SW 1271 (cell line): ENCODE measurements at places on chromosomes 2 and 18.

GRCh38 chr2:205686056-205686782, 3.9 kb downstream of the NRP2 start:
- DNase-seq = no peak

DNA sequence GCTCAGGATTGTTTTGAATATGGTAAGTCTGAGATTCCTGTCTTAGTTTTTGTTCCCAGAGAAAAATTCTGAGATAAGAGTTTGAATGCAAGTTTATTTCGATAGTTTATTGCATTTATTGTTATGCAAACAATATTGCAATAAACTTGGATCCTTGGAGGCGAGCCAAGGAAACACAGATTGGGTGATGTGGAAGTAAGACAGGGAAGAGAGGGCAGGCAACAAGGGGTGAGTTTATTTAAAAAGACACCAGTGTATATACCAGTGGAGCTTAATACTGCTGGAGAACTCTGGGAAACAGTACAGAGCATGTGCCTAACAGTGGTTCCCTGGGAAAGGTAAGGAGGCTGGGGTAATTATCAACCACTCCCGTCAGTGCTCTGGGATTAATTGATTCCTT, 87.5 kb upstream of the NEDD4L start:
- DNase-seq = no peak

DNA sequence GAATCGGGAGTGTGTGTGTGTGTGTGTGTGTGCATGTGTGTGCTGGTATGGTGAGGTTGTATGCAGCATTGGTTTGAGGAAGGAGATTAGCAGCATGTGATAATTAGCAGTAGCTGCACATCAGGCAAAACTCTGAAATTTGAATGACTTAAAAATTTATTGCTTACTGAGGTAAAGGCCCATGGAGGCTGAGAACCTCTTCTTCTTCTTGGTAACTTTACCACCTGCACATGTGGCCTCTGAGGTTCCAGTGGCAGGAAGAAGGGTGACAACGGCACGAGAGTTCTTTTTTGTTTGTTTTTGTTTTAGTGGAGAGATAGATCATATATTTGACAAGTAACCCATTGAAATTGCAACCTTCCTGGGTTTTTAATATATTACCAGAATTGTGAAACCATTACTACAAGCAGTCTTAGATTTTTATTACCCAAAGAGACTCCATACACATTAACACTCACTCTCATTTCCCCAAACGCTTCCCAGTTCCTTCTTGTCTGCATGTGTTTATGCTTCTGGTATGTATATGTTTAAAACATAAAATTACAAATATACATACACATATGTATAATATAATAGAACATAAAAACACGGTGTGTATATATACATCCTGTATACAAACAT, 292.1 kb downstream of the PTGR3 start:
- no peak for DNase-seq

DNA sequence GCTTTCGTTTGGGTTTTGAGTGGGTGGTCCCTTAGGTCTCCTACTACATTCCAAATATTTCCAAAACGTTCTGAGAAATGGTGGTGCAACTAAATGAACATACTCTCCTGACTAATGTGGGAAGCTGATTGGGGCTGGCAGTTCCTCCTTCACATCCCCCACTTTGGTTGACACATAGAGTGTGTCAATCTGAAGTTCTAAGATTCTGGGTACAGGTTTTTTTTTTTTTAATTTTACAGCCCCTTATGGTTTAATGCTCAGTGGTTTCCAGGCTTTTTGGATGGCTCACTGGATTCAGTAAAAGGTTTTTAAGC, 58.4 kb upstream of the ITGB6 start:
- no peak for DNase-seq

- DNase-seq = peak; percentile 2
Observed at GRCh38 chr18:987325-988186, 82.9 kb downstream of the ADCYAP1 start.

GRCh38 chr18:46754661-46755292, 2.1 kb downstream of the ST8SIA5 start:
- no peak for DNase-seq

- DNase-seq = no peak
Observed at GRCh38 chr2:223915071-223915470, 30.1 kb downstream of the WDFY1 start.

DNA sequence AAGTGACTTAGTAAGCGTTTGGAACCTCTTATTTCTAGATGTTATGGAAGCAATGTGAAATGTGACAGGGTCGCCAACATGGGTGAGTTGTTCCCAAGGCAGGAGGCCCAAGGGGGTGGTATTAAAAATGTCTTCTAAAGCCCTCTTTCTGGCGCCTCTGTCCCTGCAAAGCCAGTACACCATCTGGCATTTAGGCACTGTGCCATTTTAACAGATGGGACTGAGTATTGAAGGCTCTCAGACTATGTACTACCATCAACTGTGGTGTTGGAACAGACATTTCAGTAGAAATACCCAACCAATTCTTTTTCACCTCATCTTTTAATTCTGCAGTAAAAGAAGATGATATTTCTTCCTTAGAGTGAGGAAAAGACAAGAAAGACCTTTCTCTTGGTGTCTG, 384.5 kb upstream of the MMADHC start:
- DNase-seq = no peak

DNA sequence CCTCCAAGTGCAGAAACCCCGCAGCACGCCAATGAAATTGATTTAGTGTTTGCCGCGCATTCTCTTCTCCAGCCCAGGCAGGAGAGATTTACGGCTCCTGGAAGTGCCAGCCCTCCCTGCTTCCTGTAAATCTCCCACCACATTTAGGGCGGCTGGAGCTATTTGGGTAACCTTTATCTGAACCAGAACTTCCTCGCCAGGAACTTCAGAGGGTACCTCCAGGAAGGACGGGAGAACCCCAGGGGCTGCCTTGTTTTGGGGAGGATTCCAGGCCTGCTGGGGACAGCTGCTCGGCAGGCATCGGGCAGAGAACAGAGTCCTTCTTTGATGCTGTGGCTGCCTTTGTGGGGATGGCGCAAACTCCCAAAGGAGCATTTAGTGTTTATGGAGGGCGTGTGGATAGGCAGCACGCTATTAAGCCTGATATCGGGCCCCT, 122.0 kb upstream of the MYCN start:
- DNase-seq = no peak

DNA sequence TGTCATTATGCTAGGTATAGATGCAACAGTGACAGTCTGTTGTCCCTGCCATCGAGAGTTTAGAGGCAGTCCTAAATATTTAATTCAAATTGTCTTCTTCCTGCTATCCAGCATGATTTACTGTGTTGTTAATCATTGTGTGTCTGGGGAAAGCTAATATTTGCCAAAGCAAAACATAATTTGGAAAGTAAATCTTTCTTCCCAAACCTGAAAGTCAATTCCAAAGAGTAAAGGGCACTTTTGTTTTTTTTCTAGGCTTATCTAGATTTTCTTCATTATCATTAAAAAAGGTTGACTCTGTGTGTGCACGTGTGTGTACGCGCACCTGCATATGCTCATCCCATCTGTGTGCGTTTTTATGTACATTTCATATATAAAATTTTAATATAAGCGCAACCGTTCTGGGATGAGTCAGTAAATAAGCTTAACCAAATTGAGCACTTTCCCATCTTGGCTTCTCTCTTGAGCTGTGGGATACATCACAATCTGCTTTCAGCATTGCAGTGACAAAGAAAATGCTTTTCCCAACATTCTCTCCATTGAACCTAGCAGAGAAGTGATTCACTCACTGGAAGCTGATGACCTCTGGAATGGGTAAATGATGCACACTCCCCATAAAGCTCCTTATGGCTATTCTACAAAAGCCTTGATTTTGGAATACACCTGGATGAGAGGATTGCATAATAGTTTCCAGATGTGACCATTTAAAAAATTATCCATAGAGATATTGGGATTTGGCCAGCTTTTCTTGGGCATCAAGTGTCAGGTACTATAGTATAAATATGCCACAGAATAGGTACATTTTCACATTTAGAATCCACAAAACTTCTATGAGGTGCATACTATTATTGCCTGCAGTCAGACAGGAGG, 488.4 kb downstream of the ADCYAP1 start:
- no peak for DNase-seq

DNA sequence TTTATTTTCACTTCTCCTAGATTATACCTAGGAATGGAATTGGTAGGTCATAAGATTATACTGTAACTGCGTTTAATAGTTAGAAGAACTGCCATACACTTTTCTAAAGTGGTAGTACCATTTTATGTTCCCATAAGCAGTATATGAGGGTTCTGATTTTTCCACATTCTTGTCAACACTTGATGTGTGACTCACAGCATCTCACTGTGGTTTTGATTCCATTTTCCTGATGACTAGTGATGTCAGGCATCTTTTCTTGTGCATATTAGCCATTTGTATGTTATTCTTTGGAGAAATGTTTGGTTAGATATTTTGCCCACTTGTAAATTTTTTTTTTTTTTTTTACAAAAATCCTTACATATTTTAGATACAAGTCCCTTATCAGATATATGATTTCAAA, 2.3 kb downstream of the DCAF17 start:
- peak; percentile 75 for DNase-seq

DNA sequence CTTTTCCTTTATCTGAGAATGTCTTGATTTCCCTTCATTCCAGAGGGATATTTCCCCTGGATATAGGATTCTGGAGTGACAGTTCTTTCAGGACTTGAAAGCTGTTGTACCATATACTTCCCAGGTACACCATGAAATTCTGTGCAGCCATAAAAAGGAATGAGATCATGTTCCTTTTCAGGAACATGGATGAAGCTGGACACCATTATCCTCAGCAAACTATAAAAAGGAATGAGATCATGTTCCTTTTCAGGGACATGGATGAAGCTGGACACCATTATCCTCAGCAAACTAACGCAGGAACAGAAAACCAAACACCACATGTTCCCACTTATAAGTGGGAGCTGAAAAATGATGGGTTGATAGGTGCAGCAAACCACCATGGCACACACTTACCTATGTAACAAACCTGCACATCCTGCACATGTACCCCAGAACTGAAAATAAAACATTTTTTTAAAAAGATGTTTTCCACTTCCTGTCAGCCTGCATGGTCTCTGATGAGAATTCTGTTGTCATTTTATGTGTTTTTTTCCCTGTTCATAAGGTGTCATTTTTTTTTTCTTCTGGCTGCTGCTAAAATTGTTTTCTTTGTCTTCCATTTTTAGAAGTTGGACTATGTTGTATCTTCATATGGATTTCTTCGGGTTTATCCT, 133.3 kb downstream of the DNAH6 start:
- DNase-seq = no peak

DNA sequence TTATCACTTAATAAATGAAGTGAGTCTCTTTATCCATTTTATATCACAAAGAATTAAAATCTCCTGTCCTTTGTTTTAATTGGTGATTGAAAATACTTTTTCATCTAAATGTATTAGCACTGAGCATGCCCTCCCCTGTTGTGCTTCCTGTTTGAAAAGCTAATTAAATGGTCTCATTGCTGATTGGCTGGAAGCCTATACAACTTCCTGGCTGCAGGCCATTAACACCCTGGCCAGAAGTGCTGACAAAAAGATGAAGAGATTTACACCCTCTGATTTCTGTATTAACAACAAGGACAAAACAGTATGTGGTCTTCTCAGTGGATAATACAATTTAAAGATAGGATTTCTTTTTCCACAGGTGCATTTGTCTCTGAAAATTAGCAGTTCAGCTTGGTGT, 548.0 kb downstream of the DCC start:
- no peak for DNase-seq

DNA sequence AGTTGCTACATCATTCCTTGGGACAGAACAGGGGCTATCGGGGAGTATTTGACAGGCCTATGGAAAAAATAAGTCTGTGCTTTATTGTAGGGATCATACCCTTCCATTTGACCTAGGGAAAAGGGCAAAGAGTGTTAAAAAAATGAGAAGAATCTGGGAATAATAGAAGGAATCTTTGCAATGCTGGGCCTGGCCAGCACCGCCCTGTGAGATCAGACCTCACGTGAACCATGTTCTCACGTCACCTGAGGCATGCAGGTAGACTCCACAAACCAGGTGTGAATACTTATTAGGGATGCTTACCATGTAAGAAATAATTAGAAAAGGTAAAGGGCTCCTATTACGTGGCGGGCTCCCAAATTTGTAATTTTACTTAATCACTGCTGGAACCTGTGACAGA, 177.5 kb upstream of the GATA6 start:
- no peak for DNase-seq

- no peak for DNase-seq
Observed at GRCh38 chr2:173101687-173102086, 26.0 kb downstream of the MAP3K20 start.

- no peak for DNase-seq
Observed at GRCh38 chr2:127358044-127358443, 29.7 kb downstream of the MAP3K2 start.

GRCh38 chr2:151679994-151680393, 54.3 kb downstream of the NEB start:
- no peak for DNase-seq

- DNase-seq = no peak
Observed at GRCh38 chr2:206836722-206837121, 71.3 kb downstream of the FASTKD2 start.

GRCh38 chr2:84857566-84857965, 23.3 kb downstream of the TRABD2A start:
- no peak for DNase-seq

GRCh38 chr2:52542297-52542696, 1225.3 kb upstream of the CHAC2 start:
- no peak for DNase-seq

DNA sequence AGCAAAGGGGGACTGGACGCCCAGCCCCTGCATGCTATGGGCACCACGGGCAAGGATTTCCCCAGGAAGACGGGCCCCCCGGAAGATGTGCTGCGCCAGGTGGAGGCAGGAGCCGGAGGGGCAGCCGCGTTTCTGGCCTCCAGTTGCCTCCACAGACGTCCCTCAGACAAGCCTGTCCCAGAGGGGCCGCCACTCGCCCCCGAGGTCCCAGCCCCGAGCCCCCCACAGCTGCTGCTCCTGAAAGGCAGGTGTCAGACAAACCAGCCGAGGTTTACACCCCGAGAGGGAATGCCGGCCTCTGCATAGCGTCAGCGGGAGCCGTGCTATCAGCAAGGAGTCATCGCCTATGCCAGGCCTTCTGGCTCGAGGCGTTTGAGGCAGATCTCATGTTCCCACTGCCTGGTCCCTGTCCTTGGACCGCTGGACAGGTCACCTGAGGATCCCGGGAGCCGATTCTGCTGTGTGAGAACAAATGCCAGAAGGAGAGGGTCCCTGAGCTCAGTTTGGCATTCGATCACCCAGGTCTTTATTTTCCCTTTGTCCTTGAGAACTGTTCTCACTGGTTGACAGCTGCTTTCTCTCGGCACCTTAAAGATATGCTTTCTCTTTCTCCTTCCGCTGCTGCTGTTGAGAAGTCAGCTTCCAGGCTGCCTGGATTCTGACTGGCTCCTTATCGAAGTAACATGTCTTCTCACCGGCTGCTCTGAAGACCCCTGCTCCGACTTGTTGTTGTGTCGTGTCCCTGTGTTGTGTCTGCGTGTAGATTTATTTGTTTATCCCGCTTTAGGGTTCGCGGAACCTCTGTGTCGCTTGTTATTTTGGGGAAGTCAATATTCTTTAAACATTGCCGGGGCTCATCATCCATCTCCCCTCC, 20.6 kb downstream of the CROCC2 start:
- no peak for DNase-seq

- DNase-seq = no peak
Observed at GRCh38 chr2:18551623-18552022, 8.8 kb downstream of the RDH14 start.

GRCh38 chr18:67652288-67652687, 135.8 kb upstream of the DSEL start:
- no peak for DNase-seq

- no peak for DNase-seq
Observed at GRCh38 chr18:37396971-37397720, 168.5 kb downstream of the CELF4 start.
